ENCODE measurements at places on chromosomes 16 and 17.

- H3K4me3 ChIP-seq, result no peak overlapping the region
- no peak for DNase-seq
- no peaks in the 10 kb centered on the region for H3K36me3 ChIP-seq
- peaks cover 20% of the 10 kb centered on the region for H3K4me1 ChIP-seq
These were observed 9.1 kb upstream of the MMD start for GRCh38 chr17:55430541-55431288.

- H3K4me3 ChIP-seq, result no peak overlapping the region
- DNase-seq, result no peak
- no peak overlapping the region for H3K27ac ChIP-seq
- peaks cover 17% of the 10 kb centered on the region for H3K27me3 ChIP-seq
- no peaks in the 10 kb centered on the region for H3K4me1 ChIP-seq
- no peaks in the 10 kb centered on the region for H3K36me3 ChIP-seq
These were observed 129.4 kb downstream of the ASIC2 start for GRCh38 chr17:33163533-33164168.

DNA sequence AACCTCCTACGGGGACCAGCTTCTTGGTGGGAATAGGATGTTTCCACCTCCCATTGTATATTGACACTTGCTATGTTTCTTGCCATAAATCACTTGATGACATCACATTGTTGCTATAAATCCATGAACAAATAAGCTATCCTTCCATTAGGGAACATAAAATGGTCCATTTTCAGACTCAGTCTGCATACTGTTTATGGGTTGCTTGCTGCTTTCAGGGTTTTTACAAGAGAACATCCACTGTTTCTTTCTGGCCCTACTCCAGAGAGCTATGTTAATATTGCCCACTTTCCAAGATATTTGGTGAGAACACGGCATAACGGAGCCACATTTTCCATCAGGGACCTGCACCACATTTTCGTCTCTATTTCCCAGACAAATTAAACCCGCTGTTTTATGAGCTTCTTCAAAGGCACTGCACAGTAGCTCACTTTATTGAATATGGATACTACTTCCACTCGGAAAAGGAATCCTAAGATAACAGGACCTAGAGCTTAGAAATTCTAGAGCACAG lies 800.2 kb downstream of the KCNJ2 start:
- no peak overlapping the region for H3K27ac ChIP-seq
- no peak for DNase-seq
- no peaks in the 10 kb centered on the region for H3K27me3 ChIP-seq
- no peak overlapping the region for H3K4me3 ChIP-seq

DNA sequence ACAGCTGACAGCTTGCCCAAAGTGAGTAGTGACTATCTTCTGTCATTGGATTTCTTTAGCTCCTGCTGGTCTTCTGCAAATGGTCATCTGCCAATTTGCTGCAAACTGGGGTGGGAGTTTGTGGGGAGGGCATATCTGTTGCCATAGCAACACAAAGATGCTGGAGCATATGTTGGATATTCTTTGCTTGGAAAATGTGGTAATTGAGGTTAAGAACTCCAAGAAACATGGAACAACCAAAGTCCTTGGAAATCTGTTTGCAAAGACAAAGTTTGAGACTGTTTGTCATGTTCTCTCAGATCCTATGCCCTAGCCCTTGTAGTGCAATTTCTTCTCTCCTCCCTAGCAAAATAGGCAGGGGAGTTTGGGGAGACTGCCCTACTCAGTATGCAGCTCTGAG lies 155.3 kb downstream of the PRKCB start:
- no peaks in the 10 kb centered on the region for H3K27me3 ChIP-seq
- H3K27ac ChIP-seq, result no peak overlapping the region
- no peak overlapping the region for H3K4me3 ChIP-seq
- peaks cover 64% of the 10 kb centered on the region for H3K36me3 ChIP-seq
- peaks cover 33% of the 10 kb centered on the region for H3K4me1 ChIP-seq
- no peak for DNase-seq

GRCh38 chr17:27236717-27237315 lies 57.1 kb upstream of the WSB1 start:
- H3K4me1 ChIP-seq, result peaks cover 54% of the 10 kb centered on the region
- no peaks in the 10 kb centered on the region for H3K36me3 ChIP-seq
- no peak overlapping the region for H3K4me3 ChIP-seq
- DNase-seq, result peak; percentile 48
- H3K27ac ChIP-seq, result no peak overlapping the region

- no peaks in the 10 kb centered on the region for H3K36me3 ChIP-seq
- H3K4me1 ChIP-seq, result peaks cover 5% of the 10 kb centered on the region
- H3K27me3 ChIP-seq, result peaks cover 22% of the 10 kb centered on the region
- H3K4me3 ChIP-seq, result no peak overlapping the region
These were observed 10.0 kb downstream of the SLC38A8 start for GRCh38 chr16:84032458-84033178.

GRCh38 chr16:49269201-49269600 lies 12.4 kb downstream of the CBLN1 start:
- H3K4me1 ChIP-seq, result no peaks in the 10 kb centered on the region
- H3K27me3 ChIP-seq, result peaks cover 21% of the 10 kb centered on the region
- no peak for DNase-seq
- H3K27ac ChIP-seq, result no peak overlapping the region

DNA sequence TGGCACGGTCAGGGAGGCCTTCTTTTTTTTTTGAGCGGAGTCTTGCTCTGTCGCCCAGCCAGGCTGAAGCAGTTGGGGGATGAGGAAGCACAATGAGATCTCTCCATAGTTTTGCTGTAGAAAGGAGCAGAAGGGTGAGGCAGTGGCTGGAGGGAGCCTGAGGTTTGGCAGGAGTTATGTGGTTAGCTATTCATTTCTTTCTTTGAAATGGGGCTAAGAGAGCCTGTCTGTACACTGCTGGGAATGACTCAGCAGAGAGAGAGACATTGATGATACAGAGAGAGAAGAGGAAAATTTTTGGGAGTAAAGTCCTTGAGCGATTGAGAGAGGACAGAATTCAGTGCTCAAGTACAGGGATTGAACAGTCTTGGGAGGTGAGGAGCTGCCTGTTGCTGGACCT lies 22.1 kb downstream of the NOS2 start:
- H3K4me1 ChIP-seq, result no peaks in the 10 kb centered on the region
- no peaks in the 10 kb centered on the region for H3K36me3 ChIP-seq
- peaks cover 7% of the 10 kb centered on the region for H3K27me3 ChIP-seq
- DNase-seq, result no peak

- DNase-seq, result no peak
- H3K27me3 ChIP-seq, result peaks cover 23% of the 10 kb centered on the region
- H3K4me1 ChIP-seq, result peaks cover 14% of the 10 kb centered on the region
- H3K4me3 ChIP-seq, result no peak overlapping the region
- H3K36me3 ChIP-seq, result no peaks in the 10 kb centered on the region
These were observed 5.0 kb downstream of the KCNJ12 start for GRCh38 chr17:21381076-21381706.

DNA sequence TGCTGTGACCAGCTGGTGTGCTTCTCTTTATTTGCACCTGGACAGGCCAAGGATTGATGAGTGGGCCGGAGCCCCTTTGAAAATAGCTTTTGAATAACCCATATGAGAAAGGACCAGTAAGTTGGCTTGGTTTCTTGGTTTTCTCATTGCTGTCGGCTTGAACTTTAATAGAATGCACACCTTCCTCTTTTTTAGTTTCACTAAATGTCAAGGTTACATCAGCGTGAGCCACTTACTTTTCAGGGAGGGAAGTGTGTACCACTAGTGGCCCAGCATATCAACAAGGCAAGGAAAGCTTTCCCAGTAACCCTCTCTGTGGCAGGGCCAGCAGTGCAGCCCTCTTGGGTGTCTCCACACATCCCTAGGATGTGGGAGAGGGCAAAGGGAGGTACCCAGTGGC lies 433.3 kb downstream of the CA10 start:
- H3K4me1 ChIP-seq, result no peaks in the 10 kb centered on the region
- no peak for DNase-seq
- H3K27me3 ChIP-seq, result no peaks in the 10 kb centered on the region
- no peak overlapping the region for H3K4me3 ChIP-seq

DNA sequence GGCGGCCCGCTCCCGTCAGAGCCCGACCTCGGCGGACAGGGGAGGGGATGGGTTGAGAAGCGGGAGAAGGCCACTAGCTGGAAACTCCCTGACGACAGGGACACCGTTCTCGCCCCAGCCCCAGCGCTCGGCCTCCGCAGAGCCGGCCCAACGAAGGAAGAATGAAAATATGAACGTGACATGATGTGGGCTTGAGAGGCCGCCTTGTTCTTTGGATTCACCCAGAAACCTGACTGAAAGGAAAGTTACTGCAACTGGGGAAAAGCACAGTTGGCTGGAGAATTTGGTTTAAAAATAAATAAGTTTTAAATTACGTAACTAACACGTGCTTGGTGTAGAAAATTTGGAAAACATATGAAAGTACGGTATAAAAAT lies 21.1 kb downstream of the NPTX1 start:
- peaks cover 15% of the 10 kb centered on the region for H3K4me1 ChIP-seq
- H3K27me3 ChIP-seq, result peaks cover 31% of the 10 kb centered on the region

Data from activated B cell treated with CpG ODN at 0.5 μM for 24 hours (primary cell).